ENCODE measurements at places on chromosomes 1 and 21. TPM values are rescaled to one million over a fixed set of nuclear protein-coding genes. Genes with fewer than 3 reads are reported as not detected.

C1QTNF12 gene
- 6.9 TPM for total RNA-seq

GSTM3 gene
- 0.39 TPM for total RNA-seq

PKP1 gene
- 0.07 TPM for total RNA-seq

COL8A2 gene
- total RNA-seq, result 0.05 TPM

NKAIN1 gene
- 1.1 TPM for total RNA-seq

TRPM2 gene
- 28.1 TPM for total RNA-seq

GOLT1A gene
- 8.0 TPM for total RNA-seq

S100A7A gene
- not detected for total RNA-seq

MEX3A gene
- 6.1 TPM for total RNA-seq

PGLYRP4 gene
- not detected for total RNA-seq

CD84 gene
- total RNA-seq, result 0.02 TPM

SPTA1 gene
- not detected for total RNA-seq

TNFRSF1B gene
- total RNA-seq, result 0.61 TPM

OR2T33 gene
- not detected for total RNA-seq

RSPH1 gene
- 1.5 TPM for total RNA-seq

ERMAP gene
- total RNA-seq, result 5.4 TPM

All from HCT116 (cell line).